ENCODE measurements at places on chromosomes 12 and 14.

DNA sequence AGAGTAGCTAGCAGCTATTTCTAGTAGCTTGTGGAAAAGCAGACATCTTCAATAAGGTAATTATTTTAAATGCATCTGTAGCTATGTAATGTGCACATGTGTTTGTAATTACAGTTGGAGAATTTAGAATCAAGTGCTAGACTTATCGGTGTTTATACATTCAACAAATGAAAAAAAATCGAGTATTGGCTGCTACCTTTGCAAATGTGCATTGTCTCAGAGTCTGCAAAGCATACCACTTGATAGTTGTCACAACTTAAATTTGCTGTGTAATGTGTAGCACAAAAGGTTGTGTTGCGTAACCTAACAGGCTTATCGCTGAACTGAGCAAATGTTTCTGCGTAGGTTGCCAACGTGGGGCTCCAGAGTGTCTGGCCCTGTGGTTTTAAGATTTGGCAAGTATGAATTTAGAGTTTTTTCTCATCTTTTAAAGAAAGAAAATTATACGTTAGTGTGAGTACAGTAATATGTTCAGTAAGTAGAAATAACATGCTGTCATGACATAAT, 44.3 kb downstream of the TMTC2 start:
- no peak for DNase-seq

- no peak for DNase-seq
Observed at GRCh38 chr14:58353516-58354299, 42.0 kb upstream of the TOMM20L start.

DNA sequence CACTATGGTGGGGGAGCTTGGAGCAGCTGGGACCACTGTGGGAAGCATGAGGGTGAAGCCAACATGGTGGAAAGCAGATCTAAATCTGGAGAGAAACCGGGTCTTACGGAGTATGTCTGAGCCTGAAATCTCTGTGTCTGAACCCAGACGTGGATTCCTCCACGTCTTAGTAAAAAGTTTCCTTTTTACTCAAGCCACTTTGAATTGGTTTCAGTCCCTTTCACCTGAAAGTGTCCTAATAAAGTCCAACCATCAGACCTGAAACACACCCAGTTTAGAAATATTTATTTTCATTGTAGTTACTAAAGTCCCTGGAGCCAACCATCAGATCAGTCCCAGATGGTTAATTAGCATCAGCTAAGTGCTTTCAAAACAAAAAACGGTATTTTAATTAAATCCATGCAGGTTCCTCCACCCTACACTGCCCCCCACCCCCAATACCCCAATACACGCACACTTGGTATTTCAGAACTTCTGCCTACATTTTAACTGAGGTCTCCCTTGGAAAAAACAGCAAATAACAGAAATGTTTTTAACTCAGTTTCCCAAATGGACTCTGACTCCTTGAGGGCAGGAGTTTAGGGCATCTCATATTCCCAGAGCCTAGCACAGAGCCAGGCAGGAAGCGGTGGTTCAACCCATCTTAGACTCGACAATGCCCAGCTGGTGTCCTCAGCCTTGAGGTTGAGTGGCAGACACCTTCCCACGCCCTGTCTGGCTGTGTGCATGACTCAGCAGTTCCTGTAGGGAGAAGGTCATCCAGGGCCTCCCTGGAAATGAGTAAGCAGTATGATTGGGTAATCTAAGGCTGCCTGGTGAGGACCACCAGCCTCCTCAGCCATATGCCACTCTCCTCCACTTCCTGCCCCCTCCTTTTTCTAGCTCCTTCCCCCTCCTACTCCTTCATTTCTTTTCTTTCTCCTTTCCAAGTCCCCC, 175.8 kb downstream of the TTC8 start:
- DNase-seq, result no peak

GRCh38 chr12:96427269-96427729, 27.1 kb upstream of the CDK17 start:
- peak; percentile 82 for DNase-seq

DNA sequence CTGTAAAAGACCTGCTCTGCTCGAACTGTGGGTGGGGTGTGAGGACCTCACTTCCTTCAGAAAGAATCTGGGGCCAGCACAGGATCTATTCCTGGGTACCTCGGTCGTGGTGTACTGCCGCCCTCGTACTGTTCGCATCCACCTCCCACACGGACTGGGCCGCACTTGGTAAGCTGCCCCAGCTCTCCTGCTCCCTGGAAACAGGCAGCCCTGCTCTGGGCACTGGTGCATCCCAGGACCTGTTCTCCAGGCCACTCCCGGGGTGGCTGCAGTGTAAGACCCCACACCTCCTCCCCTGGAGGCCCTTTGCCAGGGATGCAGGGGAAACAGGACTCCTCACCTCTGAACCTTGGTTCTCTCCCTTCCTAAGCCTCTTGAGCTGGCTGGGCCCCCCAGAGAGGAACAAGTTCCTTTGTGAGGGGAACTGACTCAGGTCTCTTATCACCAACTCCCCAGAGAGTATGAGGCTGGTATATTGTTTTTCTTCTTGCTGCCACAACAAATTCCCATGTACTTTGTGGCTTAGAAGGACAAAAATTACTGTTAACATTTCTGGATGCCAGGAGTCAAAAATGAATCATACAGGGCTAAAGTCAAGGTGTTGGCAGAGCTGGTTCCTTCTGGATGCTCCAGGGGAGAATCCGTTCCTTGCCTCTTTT, 276.5 kb downstream of the NUAK1 start:
- DNase-seq, result no peak

DNA sequence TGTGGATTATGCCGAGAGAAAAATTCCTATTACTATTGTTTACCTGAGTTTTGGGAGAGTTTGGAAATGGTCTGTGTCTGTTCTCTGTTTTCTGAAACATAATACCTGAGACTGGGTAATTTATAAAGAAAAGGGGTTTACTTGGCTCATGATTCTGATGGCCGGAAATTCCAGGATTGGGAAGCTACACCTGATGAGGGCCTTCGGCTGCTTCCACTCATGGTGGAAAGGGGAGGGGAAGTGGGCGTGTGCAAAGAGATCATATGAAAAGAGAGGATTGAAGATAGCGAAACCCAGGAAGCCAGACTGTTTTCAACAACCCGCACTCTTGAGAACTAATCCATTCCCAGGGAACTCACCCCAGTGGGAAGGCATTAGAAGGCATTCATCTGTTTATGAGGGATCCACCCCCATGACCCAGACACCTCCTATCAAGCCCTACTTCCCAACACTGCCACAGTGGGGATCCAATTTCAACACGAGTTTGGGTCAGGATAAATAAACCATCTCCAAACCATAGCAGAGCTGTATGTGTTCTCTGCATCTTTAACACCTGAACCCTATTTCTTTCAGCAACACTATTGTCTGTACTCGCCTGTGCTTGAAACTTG, 51.1 kb downstream of the APAF1 start:
- DNase-seq, result no peak

- DNase-seq, result no peak
Observed at GRCh38 chr12:19967431-19967830, 400.9 kb upstream of the PDE3A start.

GRCh38 chr14:102951034-102951433, 28.6 kb downstream of the AMN start:
- DNase-seq, result no peak

DNA sequence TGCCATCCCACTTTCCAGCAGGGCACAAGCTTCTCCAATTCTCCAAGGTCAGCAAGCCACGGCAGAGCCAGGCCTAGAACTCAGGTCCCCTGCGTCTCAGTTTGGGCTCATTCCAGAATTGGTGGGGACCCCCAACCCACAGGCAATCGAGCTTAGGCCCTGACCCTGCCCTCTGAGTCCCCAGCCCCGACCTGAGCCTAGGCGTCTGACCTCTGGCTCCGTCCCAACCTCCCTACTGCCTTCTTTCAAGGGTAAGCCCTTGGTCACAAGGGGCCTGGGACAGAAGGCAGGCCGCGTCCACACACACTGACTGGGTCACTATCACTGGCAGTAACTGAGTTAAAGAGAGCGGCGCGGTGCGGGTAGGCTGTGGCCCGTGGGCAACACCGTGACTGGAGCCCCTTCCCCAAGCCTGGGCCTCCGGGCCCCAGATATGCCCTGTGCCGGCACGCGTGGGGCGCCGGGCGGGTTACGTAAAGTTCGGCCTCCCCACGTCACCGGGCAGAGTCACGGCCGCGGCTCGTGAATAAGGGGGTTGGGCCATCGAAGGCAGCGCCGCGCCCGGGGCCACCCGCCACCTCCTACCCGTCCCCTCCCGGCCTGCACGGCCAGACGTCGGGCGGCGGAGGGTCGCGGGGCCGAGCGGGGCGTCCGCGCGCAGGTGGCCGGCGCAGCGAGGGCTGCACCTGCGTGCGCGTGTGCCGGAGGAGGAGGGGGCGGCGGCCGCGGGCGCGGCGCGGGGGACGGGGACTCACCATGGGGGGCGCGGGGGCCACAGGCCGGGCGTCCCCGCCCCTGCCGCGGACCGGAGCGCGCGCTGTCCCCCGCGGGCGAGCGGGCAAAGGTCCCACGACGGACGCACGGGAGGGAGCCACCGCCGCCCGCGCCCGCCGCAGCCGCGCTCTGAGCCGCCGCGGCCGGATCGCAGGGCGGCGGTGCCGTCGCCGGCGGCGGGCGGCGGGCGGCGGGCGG, 516 bp downstream of the ANKRD9 start:
- no peak for DNase-seq

GRCh38 chr14:69880044-69880487, 850 bp downstream of the SMOC1 start:
- DNase-seq, result peak; percentile 62
